ENCODE measurements at places on chromosomes 2 and 18. TPM values are rescaled to one million over a fixed set of nuclear protein-coding genes. Genes with fewer than 3 reads are reported as not detected.

The IL1RL1 gene
- 2.3 TPM for polyA plus RNA-seq

The ABHD1 gene
- 0.27 TPM for polyA plus RNA-seq

The CHRND gene
- polyA plus RNA-seq: 0.43 TPM

The EIF2B4 gene
- polyA plus RNA-seq: 56.0 TPM

The MYCN gene
- polyA plus RNA-seq: 1.8 TPM

The ERCC3 gene
- polyA plus RNA-seq: 36.9 TPM

The SAG gene
- polyA plus RNA-seq: 0.32 TPM

The CSRNP3 gene
- 0.68 TPM for polyA plus RNA-seq

The TMEM200C gene
- polyA plus RNA-seq: 0.18 TPM

The PLEK gene
- 35.3 TPM for polyA plus RNA-seq

The LHCGR gene
- polyA plus RNA-seq: 0.21 TPM

The PLA2R1 gene
- polyA plus RNA-seq: 2.7 TPM

The HOXD8 gene
- polyA plus RNA-seq: 3.4 TPM

The RUFY4 gene
- polyA plus RNA-seq: 5.4 TPM

The LIMS2 gene
- polyA plus RNA-seq: 45.1 TPM

The C1GALT1C1L gene
- polyA plus RNA-seq: 0.48 TPM

The CIB4 gene
- not detected for polyA plus RNA-seq

The HMSD gene
- 1.6 TPM for polyA plus RNA-seq

The UGT1A4 gene
- 0.34 TPM for polyA plus RNA-seq

The LRATD1 gene
- polyA plus RNA-seq: 9.4 TPM

The REG3G gene
- polyA plus RNA-seq: 0.73 TPM

The DIS3L2 gene
- 16.3 TPM for polyA plus RNA-seq

The CPS1 gene
- 1.1 TPM for polyA plus RNA-seq

The PTPRN gene
- 0.41 TPM for polyA plus RNA-seq

The PDE11A gene
- polyA plus RNA-seq: 0.43 TPM

The ALK gene
- polyA plus RNA-seq: 0.21 TPM

The DNER gene
- polyA plus RNA-seq: 0.59 TPM

The QPCT gene
- 8.6 TPM for polyA plus RNA-seq

The RAB6D gene
- 0.21 TPM for polyA plus RNA-seq

The CNGA3 gene
- polyA plus RNA-seq: 0.05 TPM

The IMPA2 gene
- 19.5 TPM for polyA plus RNA-seq

The LCT gene
- polyA plus RNA-seq: 0.09 TPM

The KCNIP3 gene
- 5.3 TPM for polyA plus RNA-seq

The SRD5A2 gene
- polyA plus RNA-seq: 0.07 TPM

The TTN gene
- 1.1 TPM for polyA plus RNA-seq

The UCN gene
- polyA plus RNA-seq: 8.1 TPM

The CYB5A gene
- polyA plus RNA-seq: 86.2 TPM

The RAB27B gene
- 1.7 TPM for polyA plus RNA-seq
